Endothelial cell of coronary artery (primary cell): ENCODE measurements at places on chromosomes 13 and 19. TPM values are rescaled to one million over a fixed set of nuclear protein-coding genes. Genes with fewer than 3 reads are reported as not detected.

The ACER1 gene
- total RNA-seq, result not detected in 2 replicates

The SERPINE3 gene
- total RNA-seq, result not detected in 2 replicates

The NPAS1 gene
- total RNA-seq, result 0.75 TPM in 1 of 2 replicates, not detected in the other

The CXCL17 gene
- total RNA-seq, result not detected in 2 replicates

The SPPL2B gene
- 21.5 and 38.0 TPM in 2 replicates for total RNA-seq

The SLC25A42 gene
- 2.8 and 3.7 TPM in 2 replicates for total RNA-seq

The PRR19 gene
- total RNA-seq, result 0.09 and 0.27 TPM in 2 replicates

The PIP5K1C gene
- total RNA-seq, result 17.5 and 34.1 TPM in 2 replicates

The ALOX5AP gene
- 0.09 TPM in 2 replicates for total RNA-seq

The C13orf42 gene
- 0.09 TPM in 1 of 2 replicates, not detected in the other for total RNA-seq

The DBP gene
- total RNA-seq, result 0.81 and 1.6 TPM in 2 replicates

The SIGLEC10 gene
- not detected in 2 replicates for total RNA-seq

The ARRDC5 gene
- not detected in 2 replicates for total RNA-seq

The EBI3 gene
- total RNA-seq, result 0.18 and 0.66 TPM in 2 replicates

The FCAR gene
- total RNA-seq, result not detected in 2 replicates

The ZNF878 gene
- 0.18 and 0.19 TPM in 2 replicates for total RNA-seq

The CERS1 gene
- 3.2 and 4.5 TPM in 2 replicates for total RNA-seq

The TGDS gene
- total RNA-seq, result 9.9 and 11.3 TPM in 2 replicates

The HPN gene
- not detected in 2 replicates for total RNA-seq

The FUT6 gene
- not detected in 2 replicates for total RNA-seq

The GSK3A gene
- 11.3 and 13.2 TPM in 2 replicates for total RNA-seq

The ZNF382 gene
- 3.1 and 8.7 TPM in 2 replicates for total RNA-seq

The TPTE2 gene
- not detected in 2 replicates for total RNA-seq

The NDUFA11 gene
- 235 and 266 TPM in 2 replicates for total RNA-seq

The MTMR6 gene
- 21.3 and 23.7 TPM in 2 replicates for total RNA-seq

The RFPL4A gene
- total RNA-seq, result 0.36 TPM in 1 of 2 replicates, not detected in the other

The ZNF536 gene
- total RNA-seq, result not detected in 2 replicates

The CFD gene
- total RNA-seq, result 0.28 and 1.4 TPM in 2 replicates
